Stimulated activated CD4-positive, alpha-beta T cell treated with anti-CD3 and anti-CD28 coated beads, Interleukin-15, amount 100 ng/mL, for 1 hour (primary cell): ENCODE measurements at places on chromosomes 2 and 18.

GRCh38 chr2:19607931-19608771, 249.7 kb upstream of the OSR1 start:
- DNase-seq, result no peak

DNA sequence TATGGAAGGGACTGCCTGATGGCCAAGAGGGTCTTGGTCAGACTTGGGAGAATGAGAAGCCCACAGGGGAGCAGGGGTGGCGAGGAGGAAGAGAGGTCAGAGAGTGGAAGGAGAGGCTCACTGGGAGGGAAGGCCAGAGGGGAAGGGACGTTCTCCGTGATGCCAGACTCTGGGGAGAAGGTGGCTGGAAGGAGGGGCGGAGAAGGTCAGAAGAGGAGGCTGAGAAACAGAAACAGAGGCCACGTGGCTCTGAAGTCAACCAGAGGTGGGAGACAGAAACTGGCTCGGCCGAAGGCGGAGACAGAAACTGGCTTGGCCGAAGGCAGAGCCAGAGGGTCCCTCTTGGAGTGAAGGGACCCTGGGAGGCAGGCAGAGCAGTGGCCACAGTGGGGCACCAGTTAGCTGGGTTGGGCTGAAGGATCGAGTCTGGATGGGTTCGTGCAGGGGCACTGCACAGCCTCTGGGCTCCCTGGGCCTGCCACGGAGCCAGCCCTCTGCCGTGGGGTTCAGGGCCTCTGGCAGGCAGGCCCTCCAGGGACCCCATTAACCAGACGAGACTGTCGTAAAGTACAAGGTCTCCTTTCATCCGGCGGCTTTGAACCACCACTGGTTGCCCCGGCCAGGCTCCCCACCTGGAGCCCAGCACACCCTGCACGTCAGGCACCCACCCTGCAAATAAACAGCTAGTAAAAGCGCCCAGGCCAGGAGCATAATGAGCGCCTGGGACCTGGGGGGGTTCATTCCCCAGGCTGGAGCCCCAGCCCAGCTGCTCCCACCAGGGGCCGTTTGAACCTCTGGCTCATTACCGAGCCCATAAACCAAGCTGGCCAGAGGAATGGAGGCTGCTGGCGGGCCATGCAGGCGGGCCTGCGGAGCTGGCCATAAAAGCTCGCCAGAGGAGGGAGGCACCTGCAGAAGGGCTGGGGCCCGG, 218.8 kb downstream of the DYSF start:
- no peak for DNase-seq

GRCh38 chr18:47628240-47628781, 302.1 kb downstream of the SMAD2 start:
- DNase-seq, result no peak

- no peak for DNase-seq
Measured at GRCh38 chr18:8124232-8125146, 484.7 kb upstream of the RAB12 start.

GRCh38 chr2:160220545-160221009, 20.5 kb upstream of the ITGB6 start:
- no peak for DNase-seq

DNA sequence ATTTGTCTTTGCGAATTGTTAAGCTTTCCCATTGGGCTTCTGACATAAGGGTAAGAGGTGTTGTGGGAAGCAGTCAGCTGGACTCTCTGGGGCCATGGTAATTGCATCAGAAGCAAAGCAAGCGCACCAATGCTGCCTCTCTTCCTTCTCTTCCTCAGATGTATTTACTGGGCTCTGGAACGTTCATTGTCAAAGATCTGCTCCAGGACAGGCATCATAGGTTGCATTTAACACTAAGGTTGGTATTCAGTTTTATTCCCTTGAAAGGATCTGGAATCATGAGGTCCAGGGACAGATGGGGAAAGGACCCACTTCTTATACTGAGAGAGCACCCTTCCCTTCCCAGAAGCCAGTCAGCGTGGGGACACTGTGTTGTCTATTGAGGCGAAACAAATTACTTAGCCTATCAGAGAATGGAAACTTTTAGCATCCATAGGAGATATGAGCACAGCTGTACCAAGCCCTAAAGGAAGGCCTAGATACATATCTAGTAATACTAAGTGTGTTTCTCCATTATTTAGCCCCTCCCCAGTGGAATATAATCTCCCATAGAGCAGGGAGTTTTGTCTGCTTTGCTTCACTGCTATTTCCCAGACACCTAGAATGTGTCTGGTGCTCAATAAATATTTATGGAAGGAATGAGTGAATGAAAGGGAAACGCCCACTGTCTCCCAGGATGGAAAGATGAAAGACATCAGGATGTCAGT, 72.2 kb downstream of the COA5 start:
- DNase-seq, result no peak
